ENCODE measurements at places on chromosomes 11 and 22.
A peak's percentile ranks its signal among the peaks of the same experiment; 100 is the strongest.

GRCh38 chr11:59262177-59262818, 49.6 kb upstream of the MPEG1 start:
- DNase-seq = no peak

DNA sequence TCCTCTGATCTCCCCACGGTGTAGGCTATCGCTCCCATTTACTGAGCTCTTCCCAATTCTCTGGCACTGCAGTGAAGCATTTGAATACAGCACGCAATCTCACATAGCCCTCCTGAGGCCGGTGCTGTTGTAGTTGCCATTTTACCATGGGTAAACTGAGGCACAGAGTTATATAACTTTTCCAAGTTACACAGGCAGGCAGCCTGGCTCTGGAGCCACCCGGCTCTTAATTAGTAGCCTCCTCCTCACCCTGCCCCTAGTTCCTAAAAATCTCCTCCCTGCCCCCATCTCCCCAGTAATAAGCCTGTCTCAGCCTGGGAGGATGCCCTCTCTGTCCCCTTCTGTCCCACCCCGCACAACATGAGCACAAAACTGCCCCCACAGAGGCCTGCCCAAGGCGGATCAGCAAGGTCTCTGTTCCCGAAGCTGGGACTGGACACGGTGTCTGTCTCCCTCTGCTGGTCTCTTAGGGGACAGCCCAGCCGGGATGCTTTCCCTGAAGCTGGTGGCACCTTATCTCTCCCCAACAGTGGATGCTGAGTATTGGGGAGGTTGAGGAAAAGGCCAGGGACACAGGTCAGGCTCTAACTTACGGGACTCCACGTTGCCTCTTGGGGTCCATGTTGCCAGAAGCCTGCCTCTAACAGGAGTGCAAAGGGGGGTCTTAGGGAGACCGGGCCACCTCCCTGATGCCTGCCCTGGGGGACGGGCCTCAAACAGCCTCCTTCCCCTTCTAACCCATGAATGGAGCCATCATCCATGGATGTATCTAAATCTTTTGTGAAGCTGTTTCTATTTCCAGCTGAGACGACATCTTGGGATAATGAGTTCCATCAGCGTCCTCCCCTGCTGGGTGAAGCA, 9.1 kb upstream of the CLCF1 start:
- DNase-seq = peak; percentile 68

DNA sequence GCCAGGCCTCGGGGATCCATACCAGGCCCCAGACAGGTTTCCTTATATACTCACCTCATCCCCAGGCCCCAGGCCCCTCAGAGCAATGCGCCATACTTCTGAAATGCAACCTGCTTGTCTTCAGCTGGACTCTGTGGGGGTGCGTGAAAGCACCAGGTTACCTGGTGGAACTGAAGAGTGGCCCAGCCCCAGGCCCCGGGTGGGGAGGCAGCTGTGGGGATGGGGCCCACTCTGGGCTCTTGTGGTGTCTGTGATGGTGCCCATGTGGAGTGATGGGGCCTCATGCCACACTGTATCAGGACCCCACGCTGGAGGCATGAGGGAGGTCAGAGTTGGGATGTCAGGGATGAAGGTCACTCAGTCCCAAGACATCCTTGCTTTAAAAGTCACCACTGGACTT, 999.0 kb downstream of the BRD1 start:
- DNase-seq = no peak

GRCh38 chr22:49365191-49365837, 462.4 kb downstream of the BRD1 start:
- DNase-seq = no peak

- no peak for DNase-seq
Observed at GRCh38 chr11:44258190-44258489, 51.8 kb downstream of the ALX4 start.

DNA sequence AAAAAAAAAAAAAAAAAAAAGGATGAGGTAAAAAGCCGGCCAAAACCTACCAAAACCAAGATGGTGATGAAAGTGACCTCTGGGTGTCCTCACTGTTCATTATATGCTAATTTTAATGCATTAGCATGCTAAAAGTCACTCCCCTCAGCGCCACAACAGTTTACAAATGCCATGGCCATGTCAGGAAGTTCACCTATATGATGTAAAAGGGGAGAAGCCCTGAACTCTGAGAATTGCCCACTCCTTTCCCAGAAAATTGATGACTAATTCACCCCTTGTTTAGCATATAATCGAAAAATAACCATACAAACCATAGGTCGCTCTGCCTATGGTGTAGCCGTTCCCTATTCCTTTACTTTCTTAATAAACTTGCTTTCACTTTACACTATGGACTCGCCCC, 11.1 kb downstream of the C11orf96 start:
- no peak for DNase-seq

DNA sequence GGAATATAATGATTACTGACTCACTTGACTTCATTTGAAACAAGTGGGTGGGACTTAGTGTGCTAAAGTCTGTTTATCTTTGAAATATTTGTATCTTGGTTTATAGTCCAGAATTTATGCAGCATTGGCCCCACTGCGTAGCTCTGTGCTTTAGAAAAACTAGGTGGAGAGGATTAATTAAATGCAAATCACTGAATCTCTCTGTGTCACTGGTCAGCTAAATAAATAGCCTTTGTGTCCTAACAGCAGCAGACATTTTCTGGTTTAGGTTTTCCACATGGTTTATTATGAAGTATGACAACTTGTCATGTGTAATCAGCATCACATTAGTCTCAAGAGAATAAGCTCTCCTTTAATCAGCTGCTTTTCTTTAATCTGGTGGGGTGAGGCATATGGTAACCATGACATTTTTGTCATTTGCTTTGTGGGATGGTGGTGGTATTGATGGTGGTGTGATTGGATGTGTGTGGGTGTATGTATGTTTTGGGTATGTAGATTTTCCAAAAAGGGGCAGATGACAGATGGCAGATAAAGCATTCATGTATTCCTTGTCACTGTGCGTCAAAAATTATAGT, 33.9 kb downstream of the BCL2L13 start:
- no peak for DNase-seq

DNA sequence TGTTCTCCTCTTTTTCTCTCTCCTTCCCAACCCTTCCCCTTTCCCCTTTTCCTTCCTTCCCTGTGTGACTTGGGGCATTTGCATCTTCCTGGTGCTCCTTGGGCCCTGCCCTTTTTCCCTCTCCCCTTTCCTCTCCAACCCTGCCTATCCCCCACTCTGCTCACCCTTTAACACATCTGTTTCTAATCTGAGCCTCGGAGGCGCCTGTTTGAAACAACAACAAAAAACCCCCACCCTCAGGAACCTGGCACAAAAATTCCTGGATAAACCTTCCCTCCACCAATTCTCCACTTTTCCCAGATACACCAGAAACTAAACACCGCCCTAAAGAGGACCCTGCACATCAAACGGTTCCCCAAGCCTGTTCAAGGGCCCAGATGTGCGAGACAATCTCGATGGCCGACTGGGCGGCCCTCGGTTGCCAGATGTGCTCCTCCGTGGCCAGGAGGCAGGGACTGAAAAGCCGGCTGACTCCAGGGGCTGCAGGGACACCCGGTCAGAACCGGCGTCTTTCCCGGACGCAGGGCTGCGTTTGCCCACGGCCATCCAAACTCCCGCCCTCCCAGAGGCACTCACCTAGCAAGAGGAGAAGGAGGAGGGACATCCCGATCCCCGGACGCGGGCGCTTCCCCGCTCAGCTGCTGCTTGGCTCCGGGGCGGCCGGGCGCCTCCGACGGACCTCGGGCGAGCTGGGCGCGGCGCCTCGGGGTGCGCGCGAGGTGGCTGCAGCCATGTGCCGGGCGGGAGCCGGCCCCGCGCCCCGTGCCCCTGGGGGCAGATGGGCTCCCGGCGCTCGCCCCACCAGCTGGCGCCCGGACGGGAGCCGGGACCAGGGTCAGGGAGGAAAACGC, 486 bp downstream of the CLMP start:
- DNase-seq = no peak

- DNase-seq = no peak
Observed at GRCh38 chr11:8206251-8207079, 37.6 kb upstream of the RIC3 start.

DNA sequence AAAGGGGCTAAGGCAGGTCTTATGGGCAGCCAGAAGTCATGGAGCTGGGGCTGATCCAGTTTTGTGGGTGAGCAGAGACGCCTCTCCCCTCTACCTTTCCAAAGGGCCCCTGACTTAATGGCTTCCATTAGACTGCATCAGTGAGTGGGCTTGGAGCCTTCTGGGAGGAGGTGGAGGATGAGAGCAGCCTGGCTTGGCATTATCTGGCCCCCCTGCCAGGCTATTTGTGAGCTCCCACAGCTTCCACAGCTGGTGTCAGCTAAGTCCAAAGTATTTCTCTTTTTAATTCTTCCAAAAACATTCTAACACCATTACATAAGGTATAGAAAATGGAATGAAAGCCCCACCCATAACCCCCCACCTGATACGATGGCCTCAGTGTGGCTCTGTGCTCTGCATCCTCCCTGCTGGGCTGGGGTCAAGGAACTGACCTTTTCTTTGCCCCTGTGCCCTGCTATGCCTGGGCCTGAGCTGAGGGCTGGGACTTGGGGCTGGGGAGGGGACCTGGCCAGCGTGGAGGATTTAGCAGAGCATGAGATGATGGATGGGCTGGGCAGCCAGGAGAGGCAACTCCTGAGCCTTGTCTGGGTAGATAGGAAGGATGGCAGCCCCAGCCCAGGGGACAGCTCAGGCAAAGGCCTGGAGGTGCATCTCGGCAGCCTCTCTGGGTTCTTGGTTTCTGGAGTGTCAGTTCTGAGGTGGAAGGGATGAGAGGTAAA, 4.0 kb downstream of the AIFM3 start:
- DNase-seq = no peak

DNA sequence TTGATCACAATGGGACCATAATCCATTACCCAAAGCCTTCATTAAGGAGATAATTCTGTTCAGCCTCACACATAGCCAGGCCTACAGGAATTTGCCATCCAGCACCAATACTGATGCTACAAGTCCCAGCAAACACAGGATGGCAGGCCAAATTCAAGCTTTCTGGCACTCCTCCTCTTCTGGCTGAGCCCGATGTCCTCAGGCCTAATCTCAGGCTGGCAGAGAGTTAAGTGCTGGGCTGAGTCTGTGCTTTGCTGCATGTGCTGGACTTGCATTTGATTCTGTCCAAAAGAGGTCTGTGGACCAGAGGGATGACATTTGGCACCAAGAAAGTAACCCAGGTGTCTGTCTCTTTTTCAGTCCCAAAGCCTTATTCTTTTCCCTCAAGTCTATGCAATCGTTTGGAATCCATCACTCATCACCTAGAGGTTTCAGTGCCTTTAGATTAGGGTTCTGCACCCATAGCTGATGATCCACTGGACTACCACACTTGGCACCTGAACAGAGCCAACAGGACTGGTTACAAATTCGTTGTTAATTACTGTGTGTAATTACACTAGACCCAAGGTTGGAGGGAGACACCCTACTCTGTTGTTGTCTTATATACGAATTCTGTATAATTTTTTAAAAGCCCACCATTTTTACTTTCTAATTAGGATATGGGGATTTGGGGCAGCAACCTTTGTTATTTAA, 19.4 kb upstream of the LIN7C start:
- DNase-seq = no peak

DNA sequence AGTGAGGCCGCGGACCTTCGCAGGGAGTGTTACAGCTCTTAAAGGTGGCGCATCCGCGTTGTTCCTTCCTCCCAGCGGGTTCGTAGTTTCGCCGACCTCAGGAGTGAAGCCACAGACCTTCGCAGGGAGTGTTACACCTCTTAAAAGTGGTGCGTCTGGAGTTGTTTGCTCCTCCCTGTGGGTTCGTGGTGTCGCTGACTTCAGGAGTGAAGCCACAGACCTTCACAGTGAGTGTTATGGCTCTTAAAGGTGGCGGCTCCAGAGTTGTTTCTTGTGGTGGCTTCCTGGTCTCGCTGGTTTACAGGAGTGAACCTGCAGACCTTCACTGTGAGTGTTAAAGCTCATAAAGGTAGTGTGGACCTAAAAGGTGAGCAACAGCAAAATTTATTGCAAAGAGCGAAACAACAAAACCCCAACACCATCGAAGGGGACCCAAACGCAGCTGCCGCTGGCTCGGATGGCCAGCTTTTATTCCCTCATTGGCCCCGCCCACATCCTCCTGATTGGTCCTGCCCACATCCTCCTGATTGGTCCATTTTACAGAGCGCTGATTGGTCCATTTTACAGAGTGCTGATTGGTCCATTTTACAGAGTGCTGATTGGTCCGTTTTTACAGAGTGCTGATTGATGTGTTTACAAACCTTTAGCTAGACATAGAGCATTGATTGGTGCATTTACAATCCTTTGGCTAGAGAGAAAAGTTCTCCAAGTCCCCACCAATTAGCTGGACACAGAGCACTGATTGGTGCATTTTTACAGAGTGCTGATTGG, 1.2 kb upstream of the TMEM45B start:
- no peak for DNase-seq

DNA sequence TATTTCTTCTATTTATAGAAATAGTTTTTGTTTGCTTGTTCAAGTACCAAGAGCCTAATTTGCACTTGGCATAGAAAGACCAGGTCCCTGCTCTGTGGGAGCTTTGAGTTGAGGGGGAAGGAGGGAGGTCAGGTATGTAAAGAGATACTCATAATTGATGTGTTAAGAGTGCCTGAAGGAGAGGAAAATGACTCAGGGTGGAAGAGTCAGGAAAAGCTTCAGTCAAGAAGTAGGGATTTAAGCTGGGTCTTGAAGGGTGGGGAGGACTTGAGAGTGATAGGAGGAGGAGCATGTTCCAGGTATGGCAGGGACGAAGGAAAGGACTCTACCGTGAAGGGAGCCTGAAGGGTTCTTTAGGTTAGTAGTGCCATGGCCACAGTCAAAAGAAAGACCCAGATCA, 9.0 kb downstream of the RBX1 start:
- DNase-seq = no peak

- DNase-seq = no peak
Observed at GRCh38 chr11:4087551-4087950, 7.0 kb upstream of the RRM1 start.

GRCh38 chr11:21930408-21930807, 262.5 kb upstream of the ANO5 start:
- no peak for DNase-seq

- DNase-seq = no peak
Observed at GRCh38 chr11:111231836-111232235, 13.7 kb upstream of the POU2AF2 start.

DNA sequence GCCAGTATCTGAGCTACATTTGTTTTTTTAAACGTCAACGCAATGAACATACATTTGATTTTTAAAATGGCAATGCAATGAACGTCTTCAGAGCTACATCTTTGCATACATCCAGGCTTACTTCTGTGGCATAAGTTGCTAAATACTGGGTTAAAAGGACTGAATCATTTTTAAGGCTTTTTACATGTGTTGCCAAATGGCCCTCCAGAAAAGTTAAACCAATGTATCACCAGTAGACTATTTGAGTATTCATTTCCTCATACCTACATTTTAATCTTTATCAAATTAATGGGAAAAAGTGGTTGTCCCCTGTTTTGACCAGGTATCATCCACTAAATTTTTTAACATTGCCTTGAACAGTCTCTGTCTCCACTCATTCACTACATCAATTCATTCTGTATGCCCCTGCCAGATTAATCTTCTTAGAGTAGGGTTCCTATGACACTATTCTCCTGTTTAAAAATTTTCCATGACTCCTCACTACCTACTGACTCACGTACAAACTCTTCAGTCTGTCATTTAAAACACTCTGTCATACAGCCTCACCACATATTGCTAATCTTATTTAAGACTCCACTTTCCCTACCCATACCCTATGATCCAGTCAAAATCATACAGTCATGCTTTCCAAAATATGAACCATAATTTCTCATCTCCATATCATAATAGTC, 12.4 kb upstream of the PRRG4 start:
- no peak for DNase-seq

- no peak for DNase-seq
Observed at GRCh38 chr11:14106303-14107049, 144.0 kb downstream of the SPON1 start.
